Glutamatergic neuron (in vitro differentiated cells): ENCODE measurements at places on chromosomes 7 and 10.

DNA sequence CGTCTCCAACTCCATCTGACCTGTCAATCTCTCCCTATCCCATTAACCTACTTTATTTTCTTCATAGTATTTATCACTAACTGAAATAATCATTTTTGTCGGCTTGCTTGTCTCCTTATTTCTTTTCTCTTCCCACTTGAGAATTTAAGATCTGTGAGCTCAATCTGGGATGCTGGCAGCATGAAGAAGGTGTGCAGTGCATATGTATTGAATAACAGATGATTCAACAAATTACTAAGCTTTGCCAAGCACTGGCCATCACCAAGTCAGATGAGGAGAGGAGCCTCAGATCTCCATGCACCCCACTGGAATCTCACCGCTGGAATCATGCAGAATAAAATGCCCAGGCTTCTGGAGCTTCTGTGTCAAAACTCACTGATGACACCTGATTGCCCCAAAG, 47.6 kb upstream of the PPP1R3C start:
- no peak for DNase-seq

- no peak for DNase-seq
These were observed 32.5 kb downstream of the MTERF1 start for GRCh38 chr7:91847876-91848588.

DNA sequence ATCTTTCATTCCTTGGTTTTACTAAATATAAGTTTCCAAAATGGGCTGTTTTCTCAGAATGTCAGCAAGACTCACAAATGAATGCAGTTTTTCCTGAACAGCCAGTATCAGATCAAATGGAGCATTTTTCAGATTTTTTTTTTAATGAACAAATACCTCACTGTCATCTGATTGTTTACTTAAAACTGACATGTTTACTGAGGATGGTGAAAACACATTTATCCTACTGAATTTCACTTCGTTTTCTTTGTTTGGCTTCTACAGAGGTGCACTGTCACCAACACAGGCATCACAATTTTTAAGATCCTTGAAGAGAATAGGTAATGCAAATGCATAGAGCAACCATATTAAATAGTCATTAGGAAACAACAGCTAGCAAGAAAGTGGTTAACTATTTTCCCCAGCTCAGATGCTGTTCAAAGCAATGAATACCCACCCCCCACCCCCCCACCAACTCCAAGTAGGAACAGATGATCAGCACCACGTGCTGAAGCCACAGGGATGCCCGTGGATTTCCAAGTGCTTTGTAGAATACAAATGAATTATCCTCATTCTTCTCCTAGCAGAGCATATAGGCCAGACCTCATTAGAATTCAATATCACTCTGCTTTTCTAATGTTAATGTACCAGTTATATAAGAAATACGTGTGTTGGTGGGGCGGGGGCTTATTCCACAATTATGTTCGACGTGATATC, 205.9 kb downstream of the SKAP2 start:
- DNase-seq, result peak; percentile 22

DNA sequence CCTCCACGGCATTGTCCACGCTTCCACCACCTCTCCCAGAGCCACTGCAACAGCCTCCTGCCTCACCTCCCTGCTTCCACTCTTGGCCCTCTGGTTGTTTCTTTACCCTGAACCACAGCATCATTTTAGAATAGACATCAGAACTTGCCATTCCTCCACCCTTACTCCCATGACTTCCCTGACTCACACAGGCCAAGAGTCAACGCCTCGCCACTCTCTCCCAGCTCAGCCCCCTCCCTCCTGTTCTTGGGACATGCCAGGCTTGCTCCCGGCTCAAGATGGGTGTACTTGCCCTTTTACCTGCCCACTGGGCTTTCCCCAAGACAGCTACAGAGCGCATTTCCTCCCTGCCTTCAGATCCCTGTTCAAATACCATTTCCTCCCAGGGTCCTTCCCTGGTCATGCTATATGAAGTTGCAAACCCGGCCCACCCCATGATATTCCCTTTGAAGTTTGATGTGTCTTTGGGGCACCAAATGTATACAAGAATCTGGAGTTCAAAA, 429.1 kb downstream of the RPS24 start:
- no peak for DNase-seq

- peak; percentile 11 for DNase-seq
These were observed 19.4 kb upstream of the SH2D4B start for GRCh38 chr10:80518143-80518806.

DNA sequence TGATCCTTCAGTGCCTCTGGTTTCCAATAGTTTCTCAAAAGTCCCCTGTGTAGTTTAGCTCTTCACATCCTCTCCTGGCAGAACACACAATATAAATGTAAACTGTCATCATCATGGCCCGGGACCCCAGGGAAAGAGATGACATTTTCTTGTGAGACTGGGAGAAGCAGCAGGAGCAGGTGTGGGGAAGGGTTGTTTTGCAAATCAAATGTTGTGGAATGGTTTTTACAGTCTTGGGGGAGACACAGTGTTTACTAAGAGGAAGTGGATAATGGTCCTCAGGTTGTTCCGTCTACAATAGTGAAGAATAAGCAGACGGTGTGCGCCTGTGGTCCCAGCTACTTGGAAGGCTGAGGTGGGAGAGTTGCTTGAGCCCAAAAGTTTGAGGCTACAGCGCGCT, 159.1 kb downstream of the SEC23IP start:
- no peak for DNase-seq

DNA sequence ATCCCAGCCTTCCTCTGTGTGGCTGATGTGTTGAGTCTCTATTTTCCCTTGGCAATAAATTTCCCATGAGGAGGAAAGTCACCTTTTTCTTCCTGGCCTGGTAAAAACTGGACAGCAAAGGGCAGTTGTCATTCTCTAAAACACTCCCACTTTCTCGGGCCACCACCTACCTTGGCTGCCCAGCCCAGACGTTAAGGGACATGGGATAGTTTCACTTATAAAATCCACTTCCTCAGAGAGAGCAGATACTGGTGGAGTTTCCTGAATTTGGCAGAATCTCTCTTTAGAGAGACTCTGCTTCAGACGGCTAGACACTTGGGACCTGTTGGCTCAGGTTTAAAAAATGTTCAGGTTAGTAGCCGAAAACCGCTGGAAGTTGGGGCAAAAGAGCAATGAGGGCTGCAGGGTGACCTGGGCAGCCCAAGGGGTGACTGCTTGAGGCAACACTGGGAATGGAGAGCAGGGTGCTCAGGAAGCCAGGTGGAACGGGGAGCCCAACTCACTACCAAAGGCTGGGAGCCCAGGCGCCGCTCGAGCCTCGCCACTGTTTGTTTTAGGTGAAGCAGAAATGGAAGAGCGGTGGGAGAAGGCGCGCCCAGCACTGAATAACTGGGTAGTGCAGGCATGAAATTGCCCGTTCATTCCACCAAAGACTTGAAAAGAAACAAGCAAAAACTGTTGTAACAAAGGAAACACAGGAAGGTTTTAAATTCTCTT, 186.1 kb downstream of the TRIL start:
- DNase-seq, result no peak

DNA sequence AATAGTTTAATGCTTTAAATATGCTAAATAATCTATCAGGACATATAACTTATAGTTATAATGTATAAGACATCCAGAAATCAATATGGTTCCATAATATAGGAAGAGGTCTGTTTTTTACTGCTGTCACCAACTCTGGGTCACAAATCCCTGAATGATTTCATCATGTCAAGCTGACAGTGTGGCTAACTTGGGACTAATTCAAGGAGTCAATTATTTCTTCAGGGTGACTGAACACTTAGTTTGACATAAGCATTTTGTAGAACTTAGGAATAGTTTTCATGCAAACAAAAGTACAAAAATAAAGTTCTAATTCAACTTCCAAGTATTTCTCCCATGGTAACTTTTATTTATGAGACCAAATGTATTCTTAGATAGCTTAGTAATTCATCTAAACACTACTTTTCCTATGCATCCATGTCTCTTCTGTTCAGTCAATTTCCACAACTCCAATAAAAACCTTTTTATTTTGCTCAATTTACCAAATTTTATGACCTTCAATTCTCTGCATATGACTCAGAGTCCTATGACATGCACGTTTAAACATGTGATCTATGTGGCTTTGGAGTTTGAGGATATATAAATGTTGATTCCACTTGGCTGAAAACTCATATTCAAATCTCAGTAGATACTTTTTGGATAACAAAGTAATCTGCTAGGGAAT, 40.3 kb upstream of the GNAT3 start:
- DNase-seq, result no peak

- no peak for DNase-seq
These were observed 26.3 kb downstream of the PAPSS2 start for GRCh38 chr10:87685832-87686574.

- DNase-seq, result no peak
These were observed 51.7 kb downstream of the SMURF1 start for GRCh38 chr7:99092064-99092720.

DNA sequence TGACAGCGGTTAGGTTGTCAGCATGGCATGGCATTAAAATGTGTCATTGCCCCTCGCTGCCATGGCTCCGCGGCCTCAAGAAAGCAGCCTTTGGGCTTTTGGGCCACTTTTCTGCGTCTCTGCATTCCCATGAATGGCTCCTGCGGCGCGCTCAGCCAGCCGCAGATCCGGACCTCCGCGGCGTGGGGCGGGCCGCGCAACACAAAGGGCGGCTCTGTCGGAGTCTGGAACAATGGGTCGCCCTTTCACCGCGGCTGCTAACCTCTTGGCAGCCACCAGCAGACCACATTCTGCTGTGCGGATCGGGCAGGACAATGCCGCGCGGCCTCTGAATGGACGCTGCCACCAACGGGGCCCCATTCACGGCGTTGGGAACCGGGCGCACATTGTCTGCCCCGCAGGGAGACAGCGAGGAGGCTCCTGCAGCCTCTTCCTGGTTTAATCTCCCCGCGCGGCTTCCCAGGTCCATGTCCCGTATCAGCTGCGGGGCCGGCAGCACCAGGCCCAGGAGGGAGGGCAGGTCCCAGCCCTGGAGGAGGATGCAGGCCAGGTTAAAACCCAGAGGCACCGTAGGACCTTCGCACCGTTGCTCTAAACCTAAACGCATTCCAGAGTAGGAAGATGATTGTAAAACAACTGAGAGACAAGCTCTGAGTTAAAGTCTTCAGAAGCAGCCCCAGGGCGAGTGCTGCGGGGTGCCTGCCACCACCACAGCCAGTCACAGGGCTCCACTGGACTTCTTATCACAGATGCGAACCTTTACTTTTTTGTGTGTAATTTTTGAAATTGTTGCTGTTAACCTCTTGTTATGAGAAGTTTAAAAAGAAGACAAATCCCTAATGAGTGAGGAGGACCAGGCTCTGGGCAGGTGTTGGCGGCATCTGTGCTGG, 71.6 kb downstream of the NKX6-2 start:
- no peak for DNase-seq

DNA sequence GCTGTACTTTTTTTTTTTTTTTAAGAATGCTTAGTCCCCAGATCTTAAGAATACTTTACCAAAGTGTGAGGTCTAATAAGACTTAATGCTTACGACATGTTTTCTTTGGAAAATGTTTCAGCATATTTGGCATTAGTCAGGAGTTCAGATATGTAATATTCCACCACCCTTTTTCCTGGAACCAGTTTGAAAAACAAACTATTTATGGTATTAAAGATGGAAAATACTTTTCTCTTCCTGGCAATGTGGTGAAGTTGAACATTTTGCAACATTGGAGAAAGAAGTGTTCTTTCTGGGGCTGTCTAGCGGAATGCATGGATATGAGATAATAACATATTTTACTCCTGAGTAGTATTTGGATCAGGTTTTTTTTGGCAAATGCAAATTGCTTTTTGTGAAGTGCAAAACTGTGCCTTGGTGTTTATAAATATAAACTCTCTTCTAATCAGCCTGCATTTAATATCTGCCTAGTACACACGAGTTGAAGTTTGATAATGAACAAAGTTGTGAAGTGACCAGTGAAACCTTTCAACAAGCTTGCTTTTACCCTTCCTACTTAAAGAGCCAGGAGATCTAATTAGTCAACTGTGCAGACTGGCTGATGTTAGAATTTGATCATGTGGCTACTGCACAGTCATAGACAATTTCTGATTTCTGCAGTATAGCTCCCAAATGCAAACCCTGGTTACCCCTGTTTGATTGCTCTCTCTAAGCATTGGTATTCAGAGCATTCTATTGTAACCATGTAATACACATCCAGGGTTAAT, 20.9 kb downstream of the MAP3K8 start:
- DNase-seq, result no peak

GRCh38 chr7:6274743-6275142, 2.3 kb upstream of the CYTH3 start:
- no peak for DNase-seq

DNA sequence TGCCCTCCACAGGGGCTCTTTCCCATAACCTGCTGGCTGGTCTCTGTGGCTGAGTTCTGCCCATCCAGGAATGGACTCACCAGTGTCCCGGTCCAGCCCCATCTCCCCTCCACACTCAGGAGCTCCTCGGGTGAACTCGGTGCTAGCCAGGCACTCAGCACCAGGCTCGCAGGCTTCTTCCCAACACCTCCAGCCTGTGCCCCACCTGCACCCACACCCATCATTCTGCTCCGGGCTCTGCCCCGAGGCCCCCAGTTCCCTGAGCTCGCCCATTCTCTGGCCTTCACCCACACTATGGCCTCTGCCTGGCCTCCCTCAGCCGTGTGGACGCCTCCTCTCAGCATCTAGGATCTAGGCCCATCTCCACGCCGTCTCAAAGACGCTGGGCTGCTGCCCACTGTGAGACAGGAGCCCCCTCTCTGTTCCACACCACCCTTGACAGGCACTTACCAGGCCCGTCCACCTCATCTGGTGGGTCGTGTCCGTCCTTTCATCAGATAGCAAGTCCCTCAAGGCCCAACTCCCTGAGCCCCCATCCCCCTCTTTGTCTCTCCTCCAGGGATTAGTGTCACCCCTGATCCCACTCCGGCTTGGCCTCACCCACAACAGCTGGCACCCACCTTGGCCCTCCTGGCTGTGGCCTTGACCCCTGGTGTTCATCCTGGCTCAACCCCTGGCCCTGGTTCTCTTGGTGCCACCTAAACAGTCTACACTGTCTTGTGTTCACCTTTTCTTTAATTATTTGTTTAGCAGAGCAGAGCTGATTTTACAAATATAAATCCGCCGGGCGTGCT, 76.0 kb upstream of the FAM20C start:
- DNase-seq, result no peak

- no peak for DNase-seq
These were observed 67.8 kb upstream of the NMT2 start for GRCh38 chr10:15236340-15236739.

- DNase-seq, result no peak
These were observed 1.7 kb upstream of the UPP1 start for GRCh38 chr7:48087349-48087748.

- no peak for DNase-seq
These were observed 72.4 kb downstream of the SFMBT2 start for GRCh38 chr10:7338469-7338868.

GRCh38 chr7:17495655-17496394, 197.4 kb downstream of the AHR start:
- no peak for DNase-seq
